Astrocyte of the spinal cord (primary cell): ENCODE measurements at places on chromosomes 3 and 15.

- no peak for DNase-seq
Measured at GRCh38 chr3:167728632-167729323, 5.9 kb downstream of the PDCD10 start.

GRCh38 chr3:98966434-98966833 is 64.9 kb upstream of the DCBLD2 start:
- no peak for DNase-seq

DNA sequence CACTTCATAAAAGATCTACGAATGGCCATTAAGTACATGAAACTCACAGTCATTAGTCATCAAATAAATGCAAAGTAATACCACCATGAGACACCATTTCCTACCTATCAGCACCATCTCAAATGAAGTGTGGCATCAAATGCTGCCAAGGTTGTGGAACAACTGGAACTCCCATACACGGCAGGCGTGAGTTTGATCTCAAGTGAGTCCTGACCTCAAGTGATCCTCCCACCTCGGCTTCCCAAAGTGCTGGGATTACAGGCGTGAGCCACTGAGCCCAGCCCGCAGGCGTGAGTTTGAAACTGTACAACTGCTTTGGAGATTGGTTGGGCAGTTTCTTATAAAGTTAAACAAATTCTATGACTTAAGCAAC is 28.8 kb upstream of the HDAC11 start:
- DNase-seq: no peak

GRCh38 chr15:58148633-58149445 is 10.7 kb downstream of the AQP9 start:
- DNase-seq: no peak

DNA sequence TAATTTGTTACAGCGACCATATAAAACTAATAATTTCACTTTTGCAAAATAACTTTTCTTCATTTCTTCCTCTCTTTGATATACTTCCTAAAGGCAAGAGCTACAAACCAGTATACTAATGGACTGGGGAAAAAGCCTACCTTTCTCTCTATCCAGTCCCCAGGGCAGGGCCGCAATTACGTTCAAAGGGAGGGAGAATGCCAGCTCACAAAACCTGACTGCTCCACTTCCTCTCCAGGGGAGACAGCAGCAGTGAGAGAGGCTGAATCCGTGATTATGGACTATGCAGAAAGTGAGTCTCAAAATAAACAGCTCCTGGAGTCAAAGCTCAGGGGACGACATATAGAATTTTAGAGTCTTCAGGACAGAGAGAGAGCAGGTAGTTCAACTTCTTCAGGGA is 126.9 kb upstream of the HES1 start:
- no peak for DNase-seq

- no peak for DNase-seq
Measured at GRCh38 chr15:57767481-57767880, 61.0 kb downstream of the POLR2M start.

GRCh38 chr3:135268941-135269532 is 474.0 kb downstream of the EPHB1 start:
- DNase-seq: no peak

GRCh38 chr3:15269091-15269989 is 63.0 kb downstream of the SH3BP5 start:
- peak; percentile 96 for DNase-seq

DNA sequence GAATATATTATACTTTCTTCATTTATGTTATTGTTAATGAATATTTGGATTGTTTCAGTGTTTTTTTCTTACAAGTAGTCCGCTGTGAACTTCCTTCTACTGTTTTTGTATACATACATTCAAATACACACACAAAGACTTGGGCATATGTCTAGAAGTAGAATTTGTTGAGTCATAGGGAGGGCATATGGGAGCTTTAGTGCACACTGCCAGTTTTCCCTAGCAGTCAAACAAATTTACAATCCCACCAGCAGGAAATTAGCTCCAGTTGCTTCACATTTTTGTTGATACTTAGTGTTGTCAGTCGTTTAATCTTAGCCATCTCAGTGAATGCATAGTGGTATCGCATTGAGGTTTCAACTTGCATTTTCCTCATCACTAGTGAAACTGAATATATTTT is 492.3 kb downstream of the DIPK2A start:
- DNase-seq: no peak

DNA sequence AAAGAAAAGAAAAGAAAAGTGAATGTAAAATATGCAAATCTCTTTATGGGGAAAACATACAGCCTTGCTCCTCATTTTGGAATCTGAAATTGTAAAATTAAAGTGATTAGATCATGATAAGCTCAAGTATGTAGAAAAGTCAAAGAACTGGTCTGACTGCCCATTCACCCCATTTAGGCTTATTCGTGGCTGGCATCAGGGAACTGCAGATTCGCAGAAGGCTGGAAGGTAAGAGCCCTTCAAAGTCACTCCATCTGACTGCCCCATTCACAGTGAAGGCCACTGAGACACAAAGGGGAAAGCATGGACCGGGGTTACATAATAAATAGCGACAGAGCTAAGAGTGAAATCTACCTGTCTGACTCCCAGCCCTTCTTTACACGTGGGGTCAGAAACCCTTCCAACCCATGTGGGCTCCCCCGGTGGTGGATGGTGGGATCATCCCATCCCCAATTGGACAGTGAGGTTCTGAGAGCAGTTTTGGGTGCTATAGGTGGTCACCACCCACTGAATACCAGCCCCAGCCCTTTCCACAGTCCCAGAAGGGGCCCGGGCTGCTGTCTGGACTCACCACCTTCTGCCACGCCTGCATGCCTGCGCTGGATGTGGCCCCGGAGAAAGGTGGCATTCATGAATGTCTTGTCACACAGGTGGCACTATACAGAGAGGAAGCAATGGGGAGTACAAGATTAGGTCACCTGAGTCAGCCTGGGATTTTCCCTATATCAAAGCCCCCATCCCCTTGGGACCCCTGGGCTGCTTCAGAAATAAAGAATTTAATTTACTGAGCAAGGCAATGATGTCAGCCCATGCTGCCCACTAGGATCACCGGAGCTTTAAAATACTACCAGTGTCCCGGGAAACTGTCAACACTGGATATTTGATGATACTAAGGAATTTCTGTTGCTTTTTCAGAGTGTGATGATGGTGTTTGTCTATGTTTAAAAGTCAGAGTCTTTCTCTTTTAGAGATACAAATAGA is 17.9 kb downstream of the DZIP1L start:
- DNase-seq: no peak

- DNase-seq: no peak
Measured at GRCh38 chr3:186458306-186459107, 85.7 kb downstream of the CRYGS start.

DNA sequence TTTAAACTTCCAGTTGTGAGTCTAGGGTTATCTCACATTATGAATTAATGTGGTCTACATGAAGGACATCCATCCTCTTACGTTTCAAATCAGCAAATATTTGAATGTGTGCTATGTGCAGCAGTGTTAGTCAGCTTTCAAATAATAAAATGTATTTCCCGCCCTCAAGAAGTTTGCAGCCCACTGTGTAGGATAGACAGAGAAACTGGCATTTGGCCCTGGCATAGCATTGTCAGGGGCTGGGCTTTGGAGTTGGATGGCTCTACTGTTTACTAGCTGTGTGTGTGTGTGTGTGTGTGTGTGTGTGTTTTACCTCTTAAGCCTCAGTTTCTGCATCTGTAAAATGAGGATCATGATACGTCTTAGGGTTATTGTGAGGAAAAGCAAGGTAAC is 400.5 kb upstream of the C2CD4B start:
- DNase-seq: no peak

- DNase-seq: no peak
Measured at GRCh38 chr15:90376789-90377188, 11.3 kb upstream of the IQGAP1 start.

DNA sequence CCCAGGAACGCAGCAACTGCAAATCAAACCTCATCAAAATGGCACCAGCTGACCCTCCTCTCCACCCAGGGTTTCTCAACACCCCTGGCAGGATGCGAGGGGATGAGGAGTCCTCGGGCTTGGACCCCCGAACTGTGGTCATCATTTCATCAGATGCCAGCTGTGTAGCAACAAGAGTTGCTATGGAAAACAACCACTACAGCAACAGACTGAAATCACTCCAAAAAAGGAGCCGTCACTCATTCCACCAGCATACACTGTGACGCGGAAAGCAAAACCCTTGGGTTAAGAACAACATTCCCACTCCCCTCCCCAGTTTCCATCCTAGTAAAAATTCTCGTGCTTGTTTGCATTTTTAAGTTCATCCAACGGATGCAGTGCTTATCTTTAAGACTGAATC is 40.1 kb downstream of the VGLL4 start:
- peak; percentile 90 for DNase-seq

- DNase-seq: no peak
Measured at GRCh38 chr3:189883113-189883753, 237.5 kb downstream of the P3H2 start.

- DNase-seq: no peak
Measured at GRCh38 chr3:31461426-31461825, 71.3 kb upstream of the STT3B start.

- DNase-seq: peak; percentile 49
Measured at GRCh38 chr3:192467230-192468140, 259.9 kb downstream of the FGF12 start.

- DNase-seq: no peak
Measured at GRCh38 chr3:113895964-113896363, 51.8 kb upstream of the ZDHHC23 start.

GRCh38 chr3:12932347-12932746 is 91.0 kb upstream of the RPL32 start:
- no peak for DNase-seq

DNA sequence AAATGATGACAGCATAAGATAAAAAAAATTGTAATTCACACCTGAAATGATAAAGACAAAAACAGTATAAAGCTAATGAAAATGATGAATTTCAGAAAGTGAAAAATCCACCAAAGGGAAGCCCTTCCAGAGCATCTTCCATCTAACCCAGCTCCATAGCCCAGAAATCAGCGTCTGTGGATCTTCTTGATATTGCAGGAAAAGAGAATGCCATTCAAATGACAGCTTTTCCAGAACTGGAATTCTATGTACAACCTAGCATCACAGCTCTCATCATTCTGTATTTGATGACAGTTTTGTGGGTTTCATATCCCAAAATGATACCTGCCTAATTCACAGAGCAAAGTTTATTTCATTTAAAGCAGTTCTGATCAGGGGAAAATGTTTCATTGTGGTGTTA is 267.3 kb downstream of the FHIT start:
- no peak for DNase-seq

GRCh38 chr15:74338676-74339075 is 28.8 kb downstream of the CYP11A1 start:
- no peak for DNase-seq

DNA sequence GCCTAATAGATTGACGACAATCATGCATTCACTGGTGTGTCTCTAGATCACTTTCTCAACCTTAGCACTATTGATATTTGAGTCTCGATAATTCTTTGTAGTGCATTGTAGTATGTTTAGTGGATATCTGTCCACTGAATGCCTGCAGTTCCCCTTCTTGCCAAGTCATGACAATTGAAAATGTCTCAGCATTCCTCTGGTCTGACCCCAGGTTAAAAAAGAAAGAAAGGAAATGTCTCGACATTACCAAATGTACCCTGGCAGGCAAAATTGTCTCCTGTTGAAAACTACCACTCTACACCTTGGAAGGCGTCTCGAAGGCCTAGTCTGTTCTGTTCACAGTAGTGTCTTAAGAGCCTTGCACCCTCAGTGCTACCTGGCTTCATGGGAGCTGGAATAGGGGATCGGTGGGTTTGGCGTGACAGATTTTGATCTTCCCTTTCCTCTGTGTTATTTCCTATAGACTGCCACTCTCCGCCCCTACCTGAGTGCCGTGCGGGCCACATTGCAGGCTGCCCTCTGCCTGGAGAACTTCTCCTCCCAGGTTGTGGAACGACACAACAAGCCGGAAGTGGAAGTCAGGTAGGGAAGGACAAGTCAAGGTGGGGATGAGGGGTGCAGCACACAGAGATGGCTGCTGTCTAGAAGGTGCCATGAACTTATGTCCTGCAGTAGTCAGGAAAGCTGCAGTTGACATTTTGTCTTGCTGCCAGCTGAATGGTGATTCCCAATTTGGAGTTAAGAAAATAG is 4.5 kb downstream of the ARPC4 start:
- DNase-seq: no peak

DNA sequence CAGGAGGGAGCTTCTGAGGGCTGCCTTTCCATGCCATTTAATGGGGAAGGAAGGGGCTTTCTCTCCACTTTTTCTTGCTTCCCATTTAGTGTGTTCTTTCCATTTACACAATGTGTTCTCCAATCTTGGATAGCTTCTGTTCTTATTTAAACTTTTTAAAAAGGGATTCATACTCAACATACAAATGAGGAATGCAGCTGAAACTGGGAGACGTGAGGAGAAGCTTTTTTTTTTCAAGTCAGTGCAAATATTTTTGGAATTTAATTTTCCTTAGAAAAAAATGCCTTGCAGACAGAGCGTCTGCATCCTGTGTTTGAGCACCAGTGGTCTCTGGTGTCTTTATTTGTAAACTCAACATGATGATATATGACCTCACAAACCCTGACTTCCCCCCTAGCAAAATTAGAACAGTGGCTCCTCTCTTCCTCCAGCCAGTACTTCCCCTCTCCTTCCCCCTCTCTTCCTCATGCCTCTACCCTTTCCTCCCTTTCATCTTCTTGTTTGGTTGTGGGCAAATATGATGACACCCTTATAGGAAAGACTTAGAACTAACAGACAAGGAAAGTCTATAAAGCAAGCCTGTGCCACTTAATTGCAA is 48.1 kb upstream of the PCSK6 start:
- DNase-seq: no peak

DNA sequence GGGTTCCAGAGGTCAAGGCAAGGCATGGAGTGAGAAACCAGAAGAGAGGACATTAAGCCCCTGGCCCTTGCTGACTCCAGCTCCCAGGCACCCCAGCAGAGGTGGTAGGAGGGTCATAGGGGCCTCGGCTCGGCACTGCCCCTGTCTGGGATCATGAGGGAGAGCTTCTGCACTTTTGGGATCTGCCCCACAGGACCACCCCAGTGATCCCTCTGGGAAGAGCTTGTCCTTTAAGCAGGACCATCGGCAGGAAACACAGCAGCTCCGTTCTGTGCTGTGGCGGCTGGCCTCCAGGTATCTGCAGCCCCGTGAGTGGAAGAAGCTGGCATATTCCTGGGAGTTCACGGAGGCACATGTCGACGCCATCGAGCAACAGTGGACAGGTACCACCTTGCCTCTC is 35.5 kb downstream of the ANKDD1A start:
- DNase-seq: no peak

DNA sequence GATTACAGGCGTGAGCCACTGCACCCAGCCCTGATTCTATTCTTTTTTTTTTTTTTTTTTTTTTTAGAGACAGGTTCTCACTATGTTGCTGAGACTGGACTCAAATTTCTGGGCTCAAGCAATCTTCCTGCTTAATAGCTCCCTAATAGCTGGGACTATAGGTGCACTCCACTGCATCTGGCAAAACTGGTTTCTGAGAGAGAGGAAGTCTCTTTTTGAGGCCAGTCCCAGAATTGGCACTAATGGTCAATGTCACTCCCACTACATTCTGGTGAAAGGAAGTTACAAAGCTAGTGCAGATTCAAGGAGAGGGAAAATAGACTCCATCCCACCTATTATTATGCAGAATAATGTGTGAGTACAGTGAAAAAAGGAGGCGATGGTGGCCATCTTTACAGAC is 5.8 kb upstream of the TGFBR2 start:
- DNase-seq: no peak
